Memory B cell (primary cell): ENCODE measurements at places on chromosomes 13 and 19.
A peak's percentile ranks its signal among the peaks of the same experiment; 100 is the strongest.

- H3K27me3 ChIP-seq, result no peaks in the 10 kb centered on the region
- H3K27ac ChIP-seq, result no peak overlapping the region
- peaks cover 7% of the 10 kb centered on the region for H3K4me1 ChIP-seq
Observed at GRCh38 chr19:6098574-6098973, 11.7 kb downstream of the RFX2 start.

DNA sequence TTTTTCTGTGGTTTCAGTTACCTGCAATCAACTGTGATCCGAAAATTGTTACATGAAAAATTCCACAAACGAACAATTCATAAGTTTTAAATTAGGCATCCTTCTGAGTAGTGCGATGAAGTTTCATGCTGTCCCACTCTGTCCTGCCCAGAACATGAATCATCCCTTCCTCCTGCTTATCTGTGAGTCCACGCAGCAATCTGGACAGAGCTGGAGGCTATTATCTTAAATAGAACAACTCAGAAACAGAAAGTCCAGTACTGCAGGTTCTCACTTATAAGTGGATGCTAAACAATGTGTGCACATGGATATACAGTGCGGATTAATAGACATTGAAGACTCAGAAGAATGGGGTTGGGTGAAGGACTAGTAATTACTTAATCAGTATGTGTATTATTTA is 583.7 kb upstream of the SPRY2 start:
- no peaks in the 10 kb centered on the region for H3K36me3 ChIP-seq
- no peak overlapping the region for H3K27ac ChIP-seq
- no peak for DNase-seq
- no peaks in the 10 kb centered on the region for H3K27me3 ChIP-seq
- no peak overlapping the region for H3K4me3 ChIP-seq

DNA sequence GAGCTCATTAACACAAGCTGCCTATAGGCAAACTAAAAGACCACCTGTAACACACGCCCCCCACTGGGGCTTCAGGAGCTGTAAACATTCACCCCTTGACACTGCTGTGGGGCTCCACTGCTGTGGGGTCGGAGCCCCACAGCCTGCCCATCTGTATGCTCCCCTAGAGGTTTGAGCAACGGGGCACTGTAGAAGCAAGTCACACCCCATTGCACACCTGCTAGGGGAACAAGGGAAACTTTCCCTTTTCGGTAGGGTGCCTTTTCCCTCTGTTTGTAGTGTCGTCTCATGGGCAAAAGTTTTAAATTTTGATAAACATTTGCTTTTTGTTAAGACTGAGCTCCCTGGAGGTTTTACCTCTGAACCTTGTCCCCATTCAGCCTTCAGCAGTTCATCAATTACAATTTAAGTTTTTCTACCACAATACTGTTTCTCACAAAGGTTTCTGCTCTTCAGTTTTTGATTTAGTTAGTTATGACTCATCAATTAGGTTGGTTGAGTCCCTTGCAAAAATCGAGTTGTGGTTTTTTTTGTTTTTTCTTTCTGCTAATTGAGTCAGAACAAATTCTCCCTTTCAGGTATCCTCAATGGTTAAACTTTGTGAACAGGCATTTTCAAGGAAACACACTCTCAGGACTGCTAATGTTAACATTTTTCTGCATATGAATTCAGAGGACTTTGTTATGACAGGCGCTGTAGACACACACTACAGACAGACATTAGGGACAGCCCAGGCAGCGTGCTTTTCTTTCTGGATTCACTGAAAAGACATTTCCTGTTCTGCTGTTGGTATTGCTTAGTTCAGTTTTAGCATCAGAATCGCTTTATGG is 35.1 kb downstream of the ZNF433 start:
- no peak overlapping the region for H3K4me3 ChIP-seq
- DNase-seq, result no peak
- H3K4me1 ChIP-seq, result peaks cover 15% of the 10 kb centered on the region

DNA sequence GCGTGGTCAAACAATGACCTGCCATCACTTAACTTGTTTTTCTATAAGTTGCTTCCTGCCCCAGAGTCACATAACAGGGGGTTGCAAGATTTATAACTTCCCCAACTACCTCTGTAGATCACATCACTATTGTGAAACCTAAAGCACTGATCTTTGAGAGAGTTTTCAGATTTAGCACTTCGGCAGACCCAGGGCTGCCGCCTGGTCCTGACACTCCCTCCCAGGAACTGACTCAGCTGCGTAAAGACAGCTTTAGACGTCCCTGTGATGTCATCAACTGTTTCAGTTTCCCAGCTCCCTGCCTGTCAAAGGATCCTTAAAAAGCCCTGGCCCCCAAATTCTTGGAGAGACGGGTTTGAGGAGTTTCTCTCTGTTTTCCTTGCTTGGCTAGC is 33.3 kb downstream of the IGFL2 start:
- H3K4me1 ChIP-seq, result peaks cover 6% of the 10 kb centered on the region
- H3K27me3 ChIP-seq, result peaks cover 10% of the 10 kb centered on the region
- no peak overlapping the region for H3K4me3 ChIP-seq
- H3K27ac ChIP-seq, result no peak overlapping the region
- no peaks in the 10 kb centered on the region for H3K36me3 ChIP-seq

DNA sequence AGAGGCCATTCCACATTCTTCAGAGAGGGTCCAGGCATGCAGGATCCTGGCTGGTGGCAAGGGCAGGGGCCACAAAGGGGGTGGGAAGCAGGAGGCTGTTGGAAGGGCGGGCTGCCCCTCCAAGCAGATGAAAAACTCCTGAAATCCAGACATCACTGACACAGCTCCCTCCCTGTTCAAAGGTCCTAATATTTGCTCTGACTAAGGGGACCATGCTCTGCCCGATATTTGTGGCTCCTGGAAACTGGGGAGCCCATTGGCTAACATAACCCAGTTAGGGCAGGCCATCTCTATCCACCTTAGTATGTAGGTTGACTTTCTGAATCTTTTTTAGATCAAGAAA is 3.3 kb upstream of the CDX2 start:
- no peak overlapping the region for H3K27ac ChIP-seq
- peaks cover 39% of the 10 kb centered on the region for H3K27me3 ChIP-seq

DNA sequence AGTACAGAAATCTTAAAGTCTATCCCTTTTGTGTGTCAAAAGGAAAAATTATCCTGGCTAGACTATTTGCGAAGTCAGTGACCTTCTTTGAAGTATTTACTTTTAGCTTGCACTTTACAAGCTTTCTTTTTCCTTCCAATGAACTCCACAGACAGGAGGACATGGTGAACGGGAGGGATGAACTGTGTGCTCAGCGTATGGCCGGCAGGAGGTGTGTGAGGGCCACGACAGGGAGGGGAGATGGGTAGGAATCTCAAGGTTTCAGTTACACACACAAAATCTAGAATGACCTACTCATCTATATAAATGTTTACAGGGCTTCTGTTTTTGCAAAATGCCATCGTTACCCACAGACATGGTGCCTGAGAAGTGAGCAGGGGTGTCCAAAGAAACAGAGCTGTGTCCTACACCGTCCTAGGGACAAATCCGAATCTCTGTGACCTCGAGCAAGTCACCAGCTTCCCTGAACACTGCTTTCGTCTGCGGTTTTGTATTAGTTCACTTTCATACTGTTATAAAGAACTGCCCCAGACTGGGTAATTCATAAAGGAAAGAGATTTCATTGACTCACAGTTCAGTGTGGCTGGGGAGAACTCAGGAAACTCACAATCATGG is 537.2 kb downstream of the LIG4 start:
- H3K36me3 ChIP-seq, result no peaks in the 10 kb centered on the region
- no peaks in the 10 kb centered on the region for H3K27me3 ChIP-seq
- H3K4me1 ChIP-seq, result no peaks in the 10 kb centered on the region
- H3K27ac ChIP-seq, result no peak overlapping the region
- H3K4me3 ChIP-seq, result no peak overlapping the region

DNA sequence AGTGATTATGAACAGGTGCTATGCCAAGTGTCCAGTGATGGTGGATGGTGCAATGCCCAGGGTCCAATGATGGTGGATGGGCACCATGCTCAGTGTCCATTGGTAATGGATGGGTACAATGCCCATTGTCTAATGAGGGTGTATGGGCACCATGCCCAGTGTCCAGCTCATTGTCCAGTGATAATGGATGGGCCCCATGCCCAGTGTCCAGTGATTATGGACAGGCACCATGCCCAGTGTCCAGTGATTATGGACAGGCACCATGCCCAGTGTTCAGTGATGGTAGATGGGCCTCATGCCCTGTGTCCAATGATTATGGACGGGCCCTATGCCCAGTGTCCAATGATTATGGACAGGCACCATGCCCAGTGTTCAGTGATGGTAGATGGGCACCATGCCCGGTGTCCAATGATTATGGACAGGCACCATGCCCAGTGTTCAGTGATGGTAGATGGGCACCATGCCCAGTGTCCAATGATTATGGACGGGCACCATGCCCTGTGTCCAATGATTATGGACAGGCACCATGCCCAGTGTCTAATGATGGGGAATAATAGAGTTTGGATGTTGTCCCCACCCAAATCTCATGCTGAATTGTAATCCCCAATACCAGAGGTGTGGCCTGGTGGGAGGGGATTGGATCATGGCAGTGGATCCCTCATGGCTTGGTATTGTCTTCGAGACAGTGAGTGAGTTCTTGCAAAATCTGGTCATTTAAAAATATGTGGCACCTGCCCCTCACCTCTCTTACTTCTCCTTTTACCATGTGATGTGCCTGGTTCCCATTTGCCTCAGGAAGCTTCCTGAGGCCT is 87.8 kb downstream of the ANKRD10 start:
- H3K36me3 ChIP-seq, result no peaks in the 10 kb centered on the region
- H3K27me3 ChIP-seq, result peaks cover 10% of the 10 kb centered on the region
- H3K4me3 ChIP-seq, result no peak overlapping the region
- no peak overlapping the region for H3K27ac ChIP-seq
- no peak for DNase-seq

DNA sequence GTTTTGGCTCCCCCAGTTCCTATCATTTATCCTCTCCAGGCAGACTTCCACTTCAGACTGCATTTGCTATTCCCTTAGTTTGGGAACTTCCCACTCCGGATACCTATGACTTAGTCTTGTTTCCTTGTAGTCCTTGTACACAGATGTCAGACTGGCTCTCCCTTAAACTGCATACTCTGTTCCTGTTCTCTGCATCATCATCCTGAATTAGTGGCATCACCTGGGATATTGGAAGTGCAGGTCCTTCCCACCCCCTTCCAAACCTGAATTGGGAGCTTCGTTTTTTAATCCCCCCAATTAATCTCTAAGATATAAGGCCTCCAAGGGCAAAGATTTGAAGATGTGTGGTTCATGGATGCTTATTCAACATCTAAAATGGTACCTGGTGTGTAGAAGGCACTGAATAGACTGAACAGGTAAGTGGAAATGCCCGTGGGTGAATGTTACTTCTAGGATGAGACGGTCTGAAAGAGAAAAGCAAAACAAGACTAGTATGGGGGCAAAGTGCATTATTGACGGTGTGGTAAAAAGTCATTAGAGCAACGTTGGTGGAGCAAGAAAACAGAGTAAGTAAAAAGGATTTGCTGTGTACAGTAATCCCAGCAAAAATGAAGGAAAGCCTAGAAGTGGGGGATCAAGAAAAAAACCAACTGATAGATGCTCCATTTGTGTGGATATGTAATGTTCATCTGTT is 9.6 kb downstream of the MIR17HG start:
- H3K4me1 ChIP-seq, result peaks cover 15% of the 10 kb centered on the region
- peak overlapping the region; percentile 19 for H3K27ac ChIP-seq
- H3K36me3 ChIP-seq, result peaks cover 12% of the 10 kb centered on the region
- no peak overlapping the region for H3K4me3 ChIP-seq
- no peaks in the 10 kb centered on the region for H3K27me3 ChIP-seq

GRCh38 chr19:661427-662196 is 1.4 kb downstream of the RNF126 start:
- peak overlapping the region; percentile 92 for H3K27ac ChIP-seq
- H3K36me3 ChIP-seq, result peaks cover 2% of the 10 kb centered on the region
- no peaks in the 10 kb centered on the region for H3K27me3 ChIP-seq
- peaks cover 28% of the 10 kb centered on the region for H3K4me1 ChIP-seq
- DNase-seq, result no peak

DNA sequence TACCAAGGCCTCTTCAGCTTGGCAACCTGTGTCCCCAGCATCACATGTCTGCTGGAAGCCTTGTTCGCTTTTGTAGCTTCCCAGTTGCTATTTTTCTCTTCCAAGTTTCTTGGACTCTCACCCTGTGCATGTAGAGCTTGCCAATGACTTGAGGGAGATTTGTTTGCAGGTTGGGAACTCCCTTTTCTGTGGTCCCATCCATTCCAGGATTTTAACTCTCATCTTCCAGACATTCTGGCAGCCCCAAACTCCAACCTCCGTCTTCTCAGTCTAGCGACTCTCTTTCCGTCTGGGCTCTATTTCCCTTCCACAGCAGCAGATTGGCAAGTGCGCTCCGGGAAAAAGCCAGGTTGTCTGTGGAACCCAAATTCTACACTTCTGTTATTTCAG is 9.0 kb downstream of the PLAUR start:
- peaks cover 13% of the 10 kb centered on the region for H3K4me1 ChIP-seq
- no peak overlapping the region for H3K27ac ChIP-seq
- no peak for DNase-seq
- H3K36me3 ChIP-seq, result peaks cover 3% of the 10 kb centered on the region
- H3K27me3 ChIP-seq, result peaks cover 15% of the 10 kb centered on the region
- no peak overlapping the region for H3K4me3 ChIP-seq

DNA sequence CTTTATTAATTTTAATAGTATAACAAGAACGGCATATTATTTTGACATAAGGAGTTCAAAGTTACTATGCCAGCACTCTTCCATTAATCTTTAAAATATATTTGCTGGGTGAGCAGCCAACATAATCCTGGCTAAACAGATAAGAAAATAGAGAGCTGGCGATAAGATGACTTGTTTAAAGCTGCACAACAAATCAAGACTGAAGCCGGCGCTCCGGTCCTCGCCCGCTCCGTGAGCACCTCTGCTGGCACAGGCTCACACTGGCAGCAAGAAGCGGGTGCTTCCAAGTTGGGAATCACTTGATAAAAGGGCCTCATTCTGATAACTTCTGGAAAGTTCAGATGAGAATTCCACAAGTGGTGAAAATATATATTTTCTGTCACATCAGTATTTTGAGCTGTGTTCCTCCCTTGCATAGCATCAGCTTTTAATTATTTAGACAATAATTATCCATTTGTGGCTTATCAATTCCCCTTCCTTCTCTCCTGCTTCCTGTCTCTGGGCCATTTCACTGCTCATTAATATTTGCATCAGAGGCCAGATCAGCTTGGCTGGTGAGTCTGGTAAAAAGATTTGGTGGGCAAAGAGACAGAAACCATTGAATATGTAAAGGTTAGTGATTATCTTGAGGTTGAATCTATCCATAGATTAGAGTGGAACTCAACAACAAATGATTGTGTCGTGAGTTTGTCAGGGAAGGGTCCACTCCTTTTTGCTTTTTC is 205.3 kb downstream of the MZT1 start:
- no peaks in the 10 kb centered on the region for H3K36me3 ChIP-seq
- no peak overlapping the region for H3K4me3 ChIP-seq
- DNase-seq, result no peak
- H3K27ac ChIP-seq, result no peak overlapping the region
- no peaks in the 10 kb centered on the region for H3K27me3 ChIP-seq

GRCh38 chr19:38792250-38793111 is 3.5 kb downstream of the LGALS7B start:
- H3K4me1 ChIP-seq, result no peaks in the 10 kb centered on the region
- H3K4me3 ChIP-seq, result peak overlapping the region; percentile 71
- DNase-seq, result peak; percentile 52
- no peak overlapping the region for H3K27ac ChIP-seq
- no peaks in the 10 kb centered on the region for H3K27me3 ChIP-seq
